RWPE2 (cell line): ENCODE measurements at places on chromosomes 7 and 10.

DNA sequence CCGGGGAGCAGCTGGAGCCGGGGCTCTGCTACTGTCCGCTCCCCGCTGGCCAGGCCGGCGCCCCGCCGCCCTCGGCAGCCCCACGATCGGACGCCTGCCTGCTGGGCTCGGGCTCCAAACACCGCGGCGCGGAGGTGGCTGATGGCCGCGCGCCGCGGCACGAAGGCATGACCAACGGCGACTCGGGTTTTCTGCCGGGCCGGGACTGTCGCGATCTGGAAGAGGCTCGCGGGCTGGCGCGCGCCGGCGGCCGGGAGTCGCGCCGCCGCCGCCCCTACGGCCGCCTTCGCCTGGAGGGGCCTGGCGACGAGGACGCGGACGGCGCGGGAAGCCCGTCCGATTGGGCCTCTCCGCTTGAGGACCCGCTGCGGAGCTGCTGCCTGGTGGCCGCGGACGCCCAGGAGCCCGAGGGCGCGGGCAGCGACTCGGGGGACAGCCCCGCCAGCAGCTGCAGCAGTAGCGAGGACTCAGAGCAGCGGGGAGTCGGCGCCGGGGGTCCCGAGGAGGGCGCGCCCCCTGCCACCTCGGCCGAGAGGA, 570 bp downstream of the TBC1D12 start:
- DNase-seq = no peak

- DNase-seq = no peak
These were observed 73.9 kb upstream of the NMT2 start for GRCh38 chr10:15242261-15242840.

DNA sequence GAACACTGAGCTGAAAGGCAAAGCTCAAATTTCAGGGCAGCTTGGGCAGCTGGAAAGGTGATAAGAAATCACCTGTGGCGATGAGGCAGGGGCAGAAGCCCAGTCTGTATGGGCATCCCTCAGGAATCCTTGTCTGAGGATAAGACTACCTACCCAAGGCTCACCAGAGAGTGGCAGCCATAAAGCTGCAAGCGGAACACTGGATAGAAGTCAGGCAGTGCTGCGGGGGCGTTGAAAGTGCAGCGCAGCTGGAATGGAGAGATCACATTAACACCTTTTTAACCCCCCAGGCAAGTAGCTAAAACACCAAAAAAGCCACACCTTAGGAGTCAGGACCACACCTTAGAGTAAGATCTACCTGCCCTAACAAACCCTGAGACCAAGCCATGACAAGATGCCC, 38.2 kb downstream of the ABCB5 start:
- no peak for DNase-seq

GRCh38 chr7:135792363-135792668, 43.7 kb upstream of the FAM180A start:
- DNase-seq = no peak

DNA sequence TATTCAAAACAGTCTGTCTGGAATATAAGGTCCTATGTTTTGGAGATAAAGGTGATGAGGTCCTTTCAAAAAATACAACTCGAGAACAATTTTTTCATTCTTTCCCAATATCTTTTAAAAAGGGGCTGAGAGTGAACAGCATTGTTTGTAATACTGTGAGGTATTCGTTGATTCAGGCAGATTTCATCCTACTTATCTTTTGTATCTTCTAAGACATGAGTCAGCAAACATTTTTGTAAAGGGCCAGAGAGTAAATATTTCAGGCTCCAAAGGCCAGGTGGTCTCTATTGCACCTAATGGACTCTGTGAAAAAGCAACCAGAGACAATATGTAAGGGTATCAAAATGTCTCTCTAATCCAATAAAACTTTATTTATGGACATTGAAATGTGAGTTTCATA, 8.1 kb upstream of the ANK3 start:
- no peak for DNase-seq

DNA sequence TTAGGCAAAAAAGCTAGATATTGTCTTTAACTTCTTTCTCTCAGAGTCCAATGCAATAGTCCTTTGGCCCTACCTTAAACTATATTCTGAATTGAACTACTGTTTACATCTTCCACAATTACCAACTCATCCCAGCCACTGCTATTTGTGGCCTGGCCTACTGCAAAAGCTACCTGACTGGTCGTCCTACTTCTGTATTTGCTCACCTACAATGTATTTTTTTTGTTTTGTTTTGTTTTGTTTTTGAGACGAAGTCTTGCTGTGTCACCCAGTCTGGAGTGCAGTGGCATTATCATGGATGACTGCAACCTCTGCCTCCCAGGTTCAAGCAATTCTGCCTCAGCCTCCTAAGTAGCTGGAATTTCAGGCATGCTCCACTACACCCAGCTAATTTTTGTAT, 51.2 kb downstream of the ARL4A start:
- DNase-seq = no peak

GRCh38 chr7:104137511-104137910, 70.3 kb downstream of the ORC5 start:
- DNase-seq = no peak

DNA sequence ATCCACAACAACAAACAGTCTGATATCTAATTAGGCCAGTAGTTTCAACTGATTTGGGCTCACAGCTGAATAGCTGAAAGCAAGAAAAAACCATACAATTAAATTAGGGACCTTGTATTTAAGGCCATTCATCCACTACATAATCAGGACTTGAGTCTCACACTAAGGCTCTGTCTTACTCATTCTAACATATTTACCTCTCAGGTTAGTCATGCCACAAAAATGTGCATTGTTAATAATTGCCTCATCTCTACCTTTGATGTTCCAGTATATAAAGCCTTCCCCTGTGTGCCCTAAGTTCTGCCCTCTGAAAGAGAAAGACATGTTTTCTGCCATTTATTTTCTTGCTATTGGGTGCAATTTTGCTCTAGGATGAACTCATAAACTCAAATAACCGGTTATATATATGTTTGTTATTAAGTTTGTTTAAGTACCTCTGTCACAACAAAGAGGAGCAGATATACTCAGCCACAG, 5.3 kb upstream of the C1GALT1 start:
- no peak for DNase-seq

GRCh38 chr10:97150616-97151015, 35.1 kb downstream of the SLIT1 start:
- DNase-seq = no peak

GRCh38 chr7:135745703-135746312, 2.8 kb downstream of the FAM180A start:
- peak; percentile 88 for DNase-seq

GRCh38 chr7:36192053-36192824, 39.2 kb downstream of the EEPD1 start:
- no peak for DNase-seq

GRCh38 chr10:62655337-62655994, 149.1 kb upstream of the ADO start:
- DNase-seq = no peak

DNA sequence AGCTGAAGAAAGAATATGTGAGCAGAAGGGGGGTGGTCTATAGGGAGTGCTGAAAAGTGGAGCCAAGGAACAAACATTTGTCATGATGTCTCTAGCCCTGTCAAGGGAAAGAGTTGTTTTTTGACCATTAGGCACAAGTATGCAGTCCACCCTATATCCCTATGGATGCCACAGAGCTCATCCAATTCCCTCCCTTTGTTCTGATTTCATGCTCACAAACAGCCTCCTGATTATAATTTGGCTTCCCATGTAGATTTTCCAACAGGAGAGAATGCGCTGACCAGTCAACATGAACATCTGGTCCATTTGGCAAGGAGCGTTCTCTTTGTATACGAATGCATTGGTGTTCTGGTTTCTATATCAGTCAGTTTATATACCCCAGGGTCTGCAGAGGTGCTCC, 12.1 kb upstream of the CEP41 start:
- no peak for DNase-seq

- no peak for DNase-seq
These were observed 99.7 kb upstream of the DDC start for GRCh38 chr7:50664937-50665336.

- no peak for DNase-seq
These were observed 163.4 kb upstream of the NFE2L3 start for GRCh38 chr7:25988640-25989039.

- no peak for DNase-seq
These were observed 12.0 kb upstream of the AGR2 start for GRCh38 chr7:16816824-16817223.

- no peak for DNase-seq
These were observed 906.2 kb downstream of the LRMDA start for GRCh38 chr10:76337641-76338040.

GRCh38 chr10:30858499-30858898, 173.2 kb downstream of the ZNF438 start:
- no peak for DNase-seq

GRCh38 chr7:159040146-159040545, 104.5 kb downstream of the VIPR2 start:
- DNase-seq = no peak

GRCh38 chr10:76624470-76624869, 1013.1 kb downstream of the KCNMA1 start:
- DNase-seq = no peak

DNA sequence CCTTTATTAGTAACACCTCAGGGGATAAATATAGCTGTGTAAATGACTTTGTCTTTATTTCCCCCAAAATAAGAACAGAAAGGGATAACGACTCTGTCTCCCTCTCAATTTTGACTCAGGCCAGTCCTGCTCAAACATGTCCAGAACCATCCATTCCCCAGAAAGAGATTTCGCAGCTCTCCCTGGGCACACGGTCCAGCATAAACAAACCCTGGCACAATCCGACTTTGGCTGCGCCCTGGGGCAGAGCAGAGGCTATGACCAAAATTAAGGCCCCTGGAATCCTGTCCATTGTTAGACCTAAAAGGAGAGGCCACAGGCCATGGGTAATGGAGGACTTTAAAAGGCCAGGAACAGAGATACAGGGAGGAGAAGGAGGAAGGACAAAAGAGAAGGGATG, 99.1 kb downstream of the PRPF18 start:
- no peak for DNase-seq

DNA sequence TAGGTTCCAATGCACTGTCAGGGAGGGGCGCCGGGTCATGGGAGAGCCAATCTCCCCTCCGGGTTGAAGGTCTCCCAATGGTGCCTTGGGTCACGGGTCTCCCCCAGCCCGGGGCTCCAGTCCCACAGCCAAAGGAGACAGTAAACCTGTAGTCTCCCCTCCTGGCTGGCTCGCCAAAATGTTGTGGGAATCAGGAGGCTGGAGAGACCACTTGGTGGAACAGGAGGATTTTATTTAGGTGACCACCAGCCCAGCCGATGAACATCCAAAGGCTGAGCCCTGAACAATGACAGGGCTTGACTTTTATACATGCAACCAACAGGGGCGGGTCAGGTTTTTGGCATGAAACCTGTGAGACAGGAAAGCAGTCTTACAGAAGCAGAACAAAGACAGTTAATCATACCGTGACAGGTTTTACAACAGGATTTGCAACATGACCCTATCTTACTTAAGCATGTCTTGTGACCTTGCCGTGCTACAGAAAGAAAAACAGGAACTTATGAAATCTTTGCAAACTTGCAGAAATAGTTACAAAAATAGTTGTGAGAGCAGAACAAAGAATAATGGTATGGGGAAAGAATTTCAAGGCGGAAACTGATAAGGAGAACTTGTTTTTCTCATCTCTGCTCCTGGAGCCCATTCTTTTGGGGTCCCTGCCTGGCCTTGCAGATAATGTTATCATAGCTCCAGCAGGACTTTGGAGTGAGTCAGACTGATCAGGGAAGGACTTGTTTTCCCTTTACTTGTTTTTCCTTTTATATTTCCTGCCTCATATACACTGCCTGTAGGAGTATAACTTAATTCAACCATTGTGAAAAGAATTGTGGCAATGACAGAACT, 7.1 kb downstream of the ERV3-1 start:
- no peak for DNase-seq

- DNase-seq = no peak
These were observed 34.0 kb downstream of the CH25H start for GRCh38 chr10:89173075-89173474.

DNA sequence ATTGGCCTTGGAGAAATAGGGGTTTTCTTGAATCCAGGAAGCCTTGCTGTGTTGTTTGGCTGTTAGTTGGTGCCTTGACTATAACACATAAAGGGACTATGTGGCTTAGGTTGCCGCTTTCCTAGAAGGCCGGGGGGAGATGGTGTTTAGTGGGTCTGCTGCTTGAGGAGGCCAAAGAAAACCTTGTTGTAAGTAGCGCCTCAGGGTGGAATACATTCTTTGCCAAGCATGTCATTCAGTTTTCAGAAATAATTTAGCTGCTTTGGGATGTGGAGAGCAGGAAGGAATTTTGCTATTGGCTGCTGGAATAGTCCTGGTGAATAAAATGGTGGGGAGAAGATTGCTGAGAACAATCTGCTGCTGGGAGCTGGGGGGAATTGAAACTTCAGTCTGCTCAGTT, 132.9 kb upstream of the WNT16 start:
- no peak for DNase-seq

DNA sequence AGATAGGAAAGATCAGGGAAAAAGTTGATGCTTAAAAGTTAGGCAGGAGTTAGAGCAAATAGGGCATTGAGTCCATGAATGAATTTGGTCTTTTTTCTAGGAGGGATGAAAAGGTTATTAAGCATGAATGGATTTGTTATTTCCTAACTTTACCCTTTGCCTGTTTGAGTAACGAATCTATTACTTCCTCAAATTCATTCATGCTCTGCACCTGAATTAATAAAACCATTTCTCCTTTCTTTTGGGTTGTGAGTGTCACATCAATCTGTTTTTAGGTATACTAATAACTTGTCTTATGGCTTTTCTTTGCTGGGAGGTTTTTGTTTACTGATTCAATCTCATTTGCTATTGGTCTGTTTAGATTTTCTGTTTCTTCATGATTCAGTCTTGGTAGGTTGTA, 1217.7 kb upstream of the CELF2 start:
- DNase-seq = no peak

GRCh38 chr7:50341724-50342123, 37.2 kb downstream of the IKZF1 start:
- no peak for DNase-seq

DNA sequence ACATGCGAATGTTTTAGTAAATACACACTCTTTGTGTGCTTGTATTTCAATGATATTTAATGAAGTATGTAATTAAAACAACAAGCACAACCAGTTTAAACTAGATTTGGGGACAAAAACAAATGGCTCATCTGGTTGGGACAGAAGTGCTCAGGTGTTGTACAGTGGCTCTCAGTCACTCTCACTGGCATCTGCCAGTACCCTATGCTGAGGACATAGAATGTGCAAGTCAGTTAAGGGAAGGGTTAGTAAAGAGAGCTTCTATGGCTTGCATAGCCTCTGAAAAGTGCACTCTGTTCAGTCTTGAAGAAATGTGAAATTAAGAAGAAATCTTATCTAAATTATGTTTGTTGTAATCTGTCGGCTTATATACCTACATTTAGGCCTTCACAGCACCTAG, 183.0 kb downstream of the LRRC4 start:
- DNase-seq = no peak

DNA sequence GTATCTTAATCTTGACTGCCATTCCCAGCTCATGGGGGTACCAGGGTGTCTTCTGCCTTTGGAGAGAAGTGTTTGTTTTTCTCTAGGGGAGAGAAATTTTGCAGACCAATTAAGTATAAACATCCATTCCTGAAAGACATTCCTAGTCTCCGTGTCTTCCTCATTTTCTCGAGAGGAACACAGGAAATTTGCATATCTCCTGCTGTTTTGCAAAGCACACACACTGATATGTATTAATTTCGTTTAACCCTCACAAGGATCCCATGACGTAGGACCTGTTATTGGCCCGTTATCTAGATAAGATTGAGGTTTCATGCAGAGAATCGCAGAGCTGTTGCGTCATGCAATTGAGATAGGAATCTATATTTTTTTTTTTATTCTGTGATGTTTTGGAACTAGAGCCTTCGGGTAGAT, 944 bp downstream of the RHBDD2 start:
- no peak for DNase-seq
